ENCODE measurements at places on chromosomes 7 and 10.

- no peak for DNase-seq
These were observed 12.8 kb upstream of the ARID5B start for GRCh38 chr10:61888744-61889143.

DNA sequence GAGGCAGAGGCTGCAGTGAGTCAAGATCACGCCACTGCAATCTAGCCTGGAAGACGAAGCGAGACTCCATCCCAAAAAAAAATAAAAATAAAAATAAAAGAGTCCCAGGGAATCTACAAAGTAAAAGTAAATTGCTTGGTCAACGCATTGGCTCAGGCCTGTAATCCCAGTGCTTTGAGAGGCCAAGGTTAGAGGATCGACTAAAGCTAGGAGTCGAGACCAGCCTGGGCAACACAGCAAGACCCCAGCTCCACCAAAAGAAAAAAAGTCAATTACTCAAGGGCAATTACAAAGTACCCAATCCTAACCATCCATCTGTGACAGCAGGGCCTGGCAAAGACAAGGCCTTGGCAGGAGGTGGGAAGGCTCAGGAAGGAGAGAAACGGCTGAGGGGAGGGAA is 127.6 kb upstream of the CALN1 start:
- no peak for DNase-seq

- no peak for DNase-seq
These were observed 4.2 kb upstream of the TES start for GRCh38 chr7:116206141-116206540.

- no peak for DNase-seq
These were observed 28.1 kb upstream of the TRIM8 start for GRCh38 chr10:102616066-102616770.

- DNase-seq, result no peak
These were observed 949.7 kb upstream of the C7orf33 start for GRCh38 chr7:147640821-147641220.

GRCh38 chr7:51901489-51901840 is 584.9 kb upstream of the COBL start:
- DNase-seq, result no peak

DNA sequence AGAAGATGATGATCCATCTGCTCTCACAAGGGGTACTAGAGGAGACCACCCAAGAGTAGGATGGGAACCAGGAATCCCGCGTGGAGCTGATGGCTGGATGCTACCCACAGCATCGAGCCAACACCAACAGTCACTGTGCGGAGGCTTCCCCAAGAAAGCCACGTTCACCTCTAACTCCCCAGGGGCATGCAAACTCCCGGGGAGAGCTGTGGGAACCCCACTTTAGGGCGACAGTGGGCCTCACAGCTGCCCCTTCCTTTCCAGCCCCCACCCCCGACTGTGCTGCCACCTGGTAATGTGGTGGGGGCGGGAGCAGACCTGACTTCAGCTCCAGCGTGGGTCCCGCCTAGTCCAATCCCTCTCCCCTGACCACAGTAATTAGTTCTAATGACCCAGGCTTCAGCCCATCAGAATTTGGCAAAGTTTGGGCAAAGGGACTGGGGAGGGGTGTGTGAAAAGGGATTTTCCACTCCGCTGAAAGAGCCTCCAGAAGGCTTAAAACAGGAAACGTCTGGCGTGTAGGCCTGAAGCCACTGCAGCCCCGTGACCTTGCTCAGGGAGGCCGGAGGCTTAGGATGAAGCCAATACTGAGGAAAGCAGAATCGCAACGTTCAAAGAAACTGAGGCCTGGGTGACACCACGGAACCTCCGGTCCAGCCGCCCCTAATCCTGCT is 20.3 kb downstream of the ASB13 start:
- no peak for DNase-seq

DNA sequence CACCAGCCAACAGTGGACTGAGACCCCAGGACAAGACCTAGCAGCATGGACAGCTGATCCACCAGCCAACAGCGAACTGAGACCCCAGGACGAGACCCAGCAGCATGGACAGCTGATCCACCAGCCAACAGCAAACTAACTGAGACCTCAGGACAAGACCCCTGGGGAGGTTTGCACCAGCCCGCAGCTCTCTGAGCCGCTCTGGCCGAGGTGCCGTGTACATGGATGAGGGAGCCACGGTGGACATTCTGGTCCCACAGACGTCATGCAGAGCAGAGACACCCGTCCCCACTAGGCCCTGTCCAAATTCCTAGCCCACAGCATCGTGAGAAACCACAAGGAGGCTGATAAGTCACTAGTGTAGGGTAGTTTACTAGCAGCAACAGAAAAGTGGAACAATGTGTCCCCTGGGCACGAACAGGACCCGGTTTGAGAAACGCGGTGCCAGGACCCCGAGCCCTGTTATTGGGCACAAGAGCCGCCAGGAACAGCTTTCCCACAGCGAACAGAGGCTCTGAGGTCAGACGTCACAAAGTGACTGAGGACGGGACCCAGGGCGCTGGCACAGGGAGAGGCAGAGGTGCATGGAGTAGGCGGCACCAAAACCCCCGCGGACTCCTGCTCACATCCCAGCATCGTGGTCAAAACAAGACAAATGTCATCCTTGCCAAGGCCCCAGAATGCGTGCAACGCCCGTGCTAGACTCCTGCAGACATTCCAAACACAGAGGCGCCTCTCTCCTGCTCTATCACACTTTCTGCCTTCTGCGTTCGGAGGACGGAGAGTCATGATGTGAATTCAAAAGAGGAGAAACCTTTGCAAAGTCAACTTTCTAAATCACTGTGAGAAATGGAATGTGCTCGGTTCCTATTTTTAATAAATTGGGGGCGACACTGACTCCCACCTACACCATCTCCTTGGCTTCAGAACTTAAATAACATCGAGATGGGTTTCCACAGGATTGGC is 8.1 kb downstream of the STK32C start:
- DNase-seq, result no peak
